ENCODE measurements at places on chromosomes 4 and X.

GRCh38 chrX:110293658-110294057 is 24.2 kb downstream of the AMMECR1 start:
- no peak for DNase-seq

- no peak for DNase-seq
These were observed 449.6 kb downstream of the GLUD2 start for GRCh38 chrX:121496966-121497365.

GRCh38 chrX:31546126-31546525 is 474.3 kb upstream of the FTHL17 start:
- peak; percentile 45 for DNase-seq

DNA sequence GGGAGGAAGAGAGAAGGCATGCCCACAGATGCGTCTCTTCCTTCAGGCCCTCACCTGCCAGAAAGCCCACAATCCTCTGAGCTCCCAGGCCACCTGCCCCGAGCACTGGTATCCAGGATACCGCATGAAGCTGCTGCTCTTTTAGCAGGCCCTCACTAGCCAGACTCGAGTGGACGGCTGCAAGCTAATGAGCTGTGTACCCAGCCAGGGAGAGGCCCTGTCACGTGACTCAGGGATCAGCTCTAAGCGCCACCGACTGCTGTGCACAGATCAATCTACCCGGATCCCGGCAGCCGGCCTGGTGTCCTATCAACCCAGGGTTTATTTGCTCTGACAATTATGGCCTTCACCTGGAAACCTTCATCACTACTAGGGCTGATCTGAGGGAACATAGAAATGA is 39.0 kb downstream of the BCOR start:
- DNase-seq = no peak

DNA sequence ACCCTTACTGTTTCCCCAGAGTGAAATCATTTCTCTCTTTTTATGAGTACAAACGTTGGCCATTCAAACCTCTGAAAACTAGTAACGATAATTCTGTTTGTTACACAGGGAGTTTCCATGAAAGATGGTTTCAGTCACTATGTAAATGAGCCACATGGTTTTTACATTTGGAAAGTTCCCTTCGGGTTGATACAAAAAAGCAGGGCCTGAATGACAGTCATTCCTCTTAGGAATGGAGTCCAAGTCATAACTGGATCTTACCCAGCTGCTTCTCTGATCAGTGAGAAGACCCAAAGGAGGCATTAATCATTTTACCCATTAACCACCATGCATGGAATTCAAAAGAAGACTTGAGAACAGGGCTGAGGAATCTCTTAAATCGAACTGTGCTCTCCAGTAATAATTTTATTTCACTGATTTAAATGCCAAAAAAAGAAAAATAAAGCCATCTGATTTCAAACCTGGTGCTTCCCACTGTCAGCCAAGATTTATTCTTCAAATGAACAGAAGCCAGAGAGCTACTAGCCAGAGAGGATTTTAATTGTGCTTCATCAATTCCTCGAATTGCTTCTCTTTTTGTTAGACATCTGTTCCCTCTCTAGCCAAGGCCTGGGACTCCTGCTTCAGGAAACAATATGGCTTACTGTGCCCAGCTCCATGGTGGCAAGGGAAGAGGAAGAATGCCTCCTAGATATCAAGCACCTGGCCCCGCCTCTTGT is 3.2 kb downstream of the SOWAHB start:
- DNase-seq = no peak

DNA sequence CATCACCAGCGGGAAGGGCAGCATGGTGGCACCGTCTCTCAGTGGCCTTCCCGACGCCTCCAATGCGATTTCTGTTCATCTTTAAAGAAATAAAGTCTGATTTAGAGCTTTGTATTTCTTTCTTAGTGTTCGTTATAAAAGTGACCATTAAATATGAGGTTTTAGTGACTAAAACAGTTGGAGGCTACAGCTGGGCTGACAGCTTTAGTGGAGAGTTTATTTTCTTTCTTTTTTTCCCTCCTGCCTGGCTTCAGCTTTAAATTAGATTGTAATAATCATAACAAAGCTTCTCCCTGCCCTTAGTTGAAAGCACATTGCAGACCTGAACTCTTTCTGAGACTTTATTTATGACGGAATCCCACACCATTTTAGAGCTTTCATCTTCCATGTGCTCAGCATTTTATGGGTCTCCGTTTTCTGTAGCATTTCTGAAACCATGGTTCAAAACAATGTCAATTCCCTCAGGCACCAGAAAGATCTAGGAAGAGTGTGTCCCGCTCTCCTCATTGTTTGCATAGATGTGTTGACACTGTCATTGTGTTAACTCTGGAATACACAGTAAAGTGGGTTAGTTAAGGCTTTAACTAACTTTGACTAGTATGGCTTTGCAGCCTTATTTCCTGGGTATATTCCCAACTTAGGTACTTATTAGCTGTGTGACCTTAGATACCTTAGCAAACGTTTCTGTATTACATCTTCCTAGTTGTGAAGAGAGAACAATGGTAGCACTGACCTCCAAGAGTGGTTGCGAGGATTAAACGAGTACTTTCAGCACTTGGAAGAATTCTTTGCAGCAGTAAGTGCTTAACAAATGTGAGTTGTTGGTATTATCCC is 97.4 kb upstream of the PGRMC2 start:
- DNase-seq = no peak

- DNase-seq = no peak
These were observed 449.8 kb upstream of the SMIM31 start for GRCh38 chr4:164304101-164304639.

DNA sequence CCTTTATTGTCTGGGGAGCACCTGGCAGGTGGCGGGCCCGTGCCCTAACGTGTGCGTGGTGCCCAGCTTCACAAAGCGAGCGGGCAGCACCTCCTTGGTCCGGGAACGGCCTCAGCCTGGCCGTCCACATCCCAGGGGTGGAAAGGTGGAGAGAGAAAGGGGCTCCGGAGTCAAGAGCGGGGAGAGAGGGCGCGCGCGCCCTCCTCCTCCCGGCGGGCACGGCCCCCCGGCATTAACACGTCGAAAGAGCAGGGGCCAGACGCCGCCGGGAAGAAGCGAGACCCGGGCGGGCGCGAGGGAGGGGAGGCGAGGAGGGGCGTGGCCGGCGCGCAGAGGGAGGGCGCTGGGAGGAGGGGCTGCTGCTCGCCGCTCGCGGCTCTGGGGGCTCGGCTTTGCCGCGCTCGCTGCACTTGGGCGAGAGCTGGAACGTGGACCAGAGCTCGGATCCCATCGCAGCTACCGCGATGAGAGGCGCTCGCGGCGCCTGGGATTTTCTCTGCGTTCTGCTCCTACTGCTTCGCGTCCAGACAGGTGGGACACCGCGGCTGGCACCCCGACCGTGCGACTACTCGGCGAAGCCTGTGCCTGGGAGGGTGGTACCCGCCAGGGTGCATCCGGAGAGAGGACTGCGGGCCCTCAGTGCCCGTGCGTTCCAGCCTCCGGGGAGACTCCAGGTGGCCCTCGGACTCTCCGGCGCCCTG is at the start of gene KIT:
Gene KIT (plus strand): TSS at position 407 of the 701 bp plus-strand sequence. CDS start 58 bp downstream, at position 465.
- no peak for DNase-seq

DNA sequence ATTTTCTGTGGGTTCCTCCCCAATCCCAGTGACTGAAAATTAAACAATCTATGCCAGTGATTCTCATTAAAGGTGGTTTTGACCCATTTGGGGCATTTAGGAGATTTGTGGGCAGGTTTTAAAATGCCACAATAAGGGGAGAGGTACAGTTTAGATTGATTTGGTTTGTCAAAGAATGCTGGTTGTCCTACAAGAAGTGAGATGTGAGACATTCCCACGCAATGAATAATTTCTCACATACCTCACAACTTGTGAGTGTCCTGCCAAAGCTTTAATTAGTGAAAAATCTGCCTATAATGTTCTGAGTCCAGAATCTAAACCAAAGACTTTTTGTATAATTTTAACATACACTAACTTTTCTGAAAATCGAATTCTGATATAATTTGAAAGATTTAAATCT is 199.4 kb downstream of the MAPK10 start:
- no peak for DNase-seq

DNA sequence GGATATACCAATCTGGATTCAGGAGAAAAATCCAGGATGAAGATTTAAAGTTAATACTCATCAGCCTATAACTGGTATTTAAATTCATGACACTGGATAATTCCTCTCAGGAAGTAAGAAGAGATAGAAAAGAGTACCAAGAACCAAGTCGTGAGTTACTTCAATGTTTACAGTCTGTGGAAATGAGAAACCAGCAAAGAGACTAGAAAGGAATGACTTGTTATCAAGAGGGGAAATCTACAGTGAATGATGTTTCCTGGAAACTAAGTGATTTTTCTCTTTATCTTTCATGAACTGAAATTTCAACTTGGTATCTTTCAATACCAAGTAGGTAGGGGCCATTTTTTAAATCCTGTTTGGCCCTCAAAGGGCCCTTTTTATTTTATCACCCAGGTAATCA is 217.9 kb upstream of the AFF2 start:
- DNase-seq = no peak

- DNase-seq = no peak
These were observed 83.1 kb upstream of the SPIN4 start for GRCh38 chrX:63434206-63434605.

GRCh38 chrX:112889400-112889799 is 48.8 kb upstream of the AMOT start:
- DNase-seq = no peak

GRCh38 chr4:95095348-95095974 is 337.7 kb downstream of the BMPR1B start:
- no peak for DNase-seq

- DNase-seq = no peak
These were observed 124.3 kb downstream of the PCDH10 start for GRCh38 chr4:133273401-133273800.

DNA sequence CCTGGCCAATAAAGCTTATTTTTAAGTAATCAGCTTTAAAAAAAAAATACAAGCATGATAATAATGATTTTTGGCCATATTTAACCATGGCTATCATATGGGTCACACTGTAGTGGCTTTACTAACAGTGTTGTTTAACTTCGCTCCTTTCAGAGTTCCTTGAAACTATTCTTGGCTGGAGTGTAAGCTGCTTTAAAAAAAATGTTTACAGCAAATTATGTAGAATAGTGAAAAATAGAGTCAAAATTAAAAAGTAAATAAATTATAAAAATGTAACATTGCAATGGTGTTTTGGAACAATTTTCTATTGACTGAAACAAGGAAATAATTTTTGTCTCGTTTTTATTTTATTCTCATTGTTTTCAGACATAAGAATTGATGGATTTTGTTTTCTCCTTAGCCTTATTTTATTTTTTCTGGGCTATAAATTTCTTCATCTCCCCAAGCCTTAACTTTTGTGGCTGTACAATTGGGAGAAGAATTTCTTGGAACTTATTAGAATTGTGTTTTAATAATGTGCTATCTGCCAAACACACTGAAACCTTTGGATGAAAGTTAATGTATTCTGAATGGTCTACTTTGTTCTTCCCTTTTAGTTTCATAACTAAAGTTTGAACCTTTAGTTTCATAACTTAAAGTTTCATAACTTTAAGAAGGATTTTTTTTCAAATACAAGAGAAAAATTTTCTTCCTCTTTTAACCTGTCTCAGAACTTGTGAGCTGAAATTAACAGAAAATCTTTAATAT is 182.0 kb downstream of the ARHGAP24 start:
- DNase-seq = no peak

DNA sequence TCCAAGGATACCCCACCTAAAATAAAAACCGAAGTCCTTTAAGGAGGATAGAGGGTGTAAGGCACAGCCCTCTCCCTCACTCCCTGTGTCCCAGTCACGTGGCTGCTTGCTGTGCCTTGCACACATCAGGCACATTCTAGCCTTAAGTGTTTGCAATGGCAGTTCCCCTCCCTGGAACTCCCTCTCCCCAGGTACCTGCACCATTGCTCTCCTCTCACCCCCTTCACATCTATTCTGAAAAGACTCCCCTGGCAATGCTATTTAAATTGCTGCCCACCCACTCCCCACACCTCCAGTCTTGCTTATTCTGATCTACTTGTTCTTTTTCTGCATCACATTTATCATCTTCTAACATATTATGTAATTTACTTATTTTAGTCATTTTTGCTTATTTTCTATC is 91.6 kb upstream of the LNX1 start:
- no peak for DNase-seq

- DNase-seq = no peak
These were observed 81.0 kb upstream of the RBPJ start for GRCh38 chr4:26239801-26240200.

DNA sequence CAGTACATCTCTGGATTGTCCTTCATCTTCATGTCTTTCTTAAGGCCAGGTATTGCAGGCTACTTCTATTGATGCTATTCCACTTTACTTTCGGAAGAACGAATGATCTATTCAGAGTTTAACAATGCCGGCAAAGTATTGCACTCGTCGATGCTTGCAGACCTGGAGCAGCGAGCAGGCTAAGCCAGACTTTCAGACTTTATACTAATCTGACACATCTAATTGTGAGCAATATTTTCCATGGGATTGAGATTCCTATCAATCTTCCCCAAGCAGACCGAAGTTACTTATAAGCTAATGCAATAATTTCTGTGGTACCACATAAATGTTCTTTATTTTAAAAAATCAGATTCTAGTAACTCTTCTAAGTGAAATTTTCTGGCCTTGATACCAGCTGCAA is 1.6 kb downstream of the EMCN start:
- no peak for DNase-seq

DNA sequence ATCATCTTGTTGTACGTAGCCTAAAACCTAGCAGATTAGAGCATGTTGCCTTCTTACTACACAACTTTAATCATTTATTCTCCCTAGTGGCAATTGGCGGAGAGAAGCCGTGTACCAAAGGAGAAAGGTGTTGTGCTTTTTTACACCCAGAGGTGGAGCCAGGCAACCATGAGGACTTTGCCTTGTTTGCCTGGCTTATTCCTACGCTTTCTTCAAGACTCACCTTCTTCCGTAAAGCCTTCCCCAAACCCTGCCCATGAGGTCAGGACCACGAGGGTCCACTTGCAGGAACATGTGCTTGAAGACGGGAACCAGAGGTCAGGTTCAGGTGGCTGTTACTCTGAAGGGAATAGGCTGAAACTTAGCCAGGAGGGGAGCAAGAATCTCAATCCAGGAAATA is 290.5 kb downstream of the RAB28 start:
- DNase-seq = no peak

GRCh38 chrX:153029875-153030274 is 26.4 kb upstream of the PNMA3 start:
- no peak for DNase-seq

DNA sequence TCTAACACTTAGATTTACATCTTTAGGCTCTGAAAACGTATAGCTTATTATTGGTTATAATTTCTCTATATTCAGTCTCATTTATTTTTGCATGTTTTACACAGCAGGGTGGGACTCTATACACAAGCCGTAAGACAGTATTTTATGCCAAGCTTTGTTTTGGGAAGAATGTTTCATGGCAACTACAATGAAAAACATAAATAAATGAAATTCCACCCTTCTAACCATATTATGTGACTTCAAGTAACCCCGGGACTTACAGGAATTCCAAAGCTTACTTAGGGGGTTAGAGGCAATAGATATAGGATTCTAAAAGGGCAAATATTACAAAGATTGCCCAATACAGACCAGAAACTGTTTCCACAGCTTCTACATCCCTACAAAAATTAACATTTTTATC is 370.9 kb downstream of the PRR32 start:
- no peak for DNase-seq

DNA sequence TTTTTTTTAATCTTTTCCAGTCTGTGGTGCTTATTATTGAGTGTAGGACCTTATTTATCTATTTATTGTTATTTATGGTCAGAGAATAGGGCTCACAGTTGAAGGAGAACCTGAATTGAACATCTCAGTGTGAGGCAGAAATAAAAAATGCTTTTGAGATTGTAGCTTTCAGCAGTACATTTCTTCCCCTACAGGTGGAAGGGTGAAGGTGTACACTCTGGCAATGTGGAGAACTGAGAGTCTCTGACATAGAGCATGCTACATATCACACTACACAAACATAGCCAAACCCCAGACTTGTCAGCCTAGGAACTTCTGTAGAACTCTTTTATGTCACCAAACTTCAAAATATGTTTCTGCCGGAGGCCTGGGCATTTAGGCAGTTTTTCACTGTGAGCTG is 140.2 kb downstream of the STIM2 start:
- DNase-seq = no peak

All from epithelial cell of prostate (primary cell).